ENCODE measurements at places on chromosomes 3 and 15. TPM values are rescaled to one million over a fixed set of nuclear protein-coding genes. Genes with fewer than 3 reads are reported as not detected.
A peak's percentile ranks its signal among the peaks of the same experiment; 100 is the strongest.

The SPTBN5 gene
- total RNA-seq: 1.4 TPM

The SERINC4 gene
- total RNA-seq: 0.32 TPM

The CCR8 gene
- not detected for total RNA-seq

The PTH1R gene
- not detected for total RNA-seq

DNA sequence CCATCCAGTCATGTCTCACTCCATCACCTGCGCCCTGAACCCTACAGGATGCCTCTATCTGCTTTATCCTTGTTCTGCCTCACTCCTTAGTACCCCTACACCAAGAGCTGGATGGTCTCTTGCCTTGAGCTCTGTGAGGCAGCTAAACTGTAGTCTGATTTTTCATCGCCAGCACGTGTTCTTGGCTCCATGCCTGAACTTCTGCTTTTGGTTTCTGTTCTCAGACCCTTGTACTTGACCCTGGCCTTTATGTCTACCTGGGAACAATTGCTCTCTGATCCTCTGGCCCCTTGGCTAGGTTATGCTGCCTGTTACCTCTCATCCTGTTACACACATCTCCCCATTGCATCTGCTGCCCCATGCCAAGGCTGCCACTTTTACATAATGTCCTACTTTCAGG is 318.0 kb upstream of the LMCD1 start:
- H3K27ac ChIP-seq: no peak overlapping the region
- no peak for DNase-seq
- no peaks in the 10 kb centered on the region for H3K27me3 ChIP-seq
- H3K4me3 ChIP-seq: no peak overlapping the region

GRCh38 chr3:16395212-16395611 is 118.3 kb downstream of the RFTN1 start:
- no peak overlapping the region for H3K4me3 ChIP-seq
- peaks cover 23% of the 10 kb centered on the region for H3K36me3 ChIP-seq
- H3K4me1 ChIP-seq: no peaks in the 10 kb centered on the region
- no peak for DNase-seq
- H3K27me3 ChIP-seq: no peaks in the 10 kb centered on the region

DNA sequence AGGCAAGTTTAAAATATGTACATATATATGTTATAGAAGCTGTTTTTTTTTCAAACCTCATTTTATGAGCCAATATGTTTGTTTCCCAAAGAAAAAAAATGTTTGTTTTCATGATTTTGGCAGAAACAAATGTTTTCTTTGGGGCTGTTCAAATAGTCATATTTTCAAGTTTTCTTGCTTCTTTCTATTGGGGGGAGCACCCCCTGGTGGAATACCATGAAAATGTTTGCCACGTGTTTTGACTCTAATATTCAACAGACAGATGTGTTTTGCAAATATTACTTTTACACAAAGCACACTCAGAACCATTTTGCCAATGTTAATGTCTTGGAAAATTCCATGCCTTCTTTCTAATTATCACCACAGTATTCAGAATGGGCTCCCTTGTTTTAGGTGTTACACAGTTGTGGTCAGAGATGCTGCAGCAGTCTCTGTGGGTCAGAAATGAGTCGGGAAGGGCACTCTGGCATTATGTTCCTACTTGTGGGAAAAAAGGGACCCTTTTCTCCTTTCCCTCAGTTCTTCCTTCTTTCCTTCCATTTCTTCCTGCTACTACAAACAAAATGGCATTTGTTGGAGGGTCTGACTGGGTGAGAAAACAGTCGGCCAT is 817.0 kb downstream of the TUSC7 start:
- no peak overlapping the region for H3K4me3 ChIP-seq
- H3K27ac ChIP-seq: no peak overlapping the region
- H3K4me1 ChIP-seq: no peaks in the 10 kb centered on the region
- peak; percentile 18 for DNase-seq
- no peaks in the 10 kb centered on the region for H3K27me3 ChIP-seq

DNA sequence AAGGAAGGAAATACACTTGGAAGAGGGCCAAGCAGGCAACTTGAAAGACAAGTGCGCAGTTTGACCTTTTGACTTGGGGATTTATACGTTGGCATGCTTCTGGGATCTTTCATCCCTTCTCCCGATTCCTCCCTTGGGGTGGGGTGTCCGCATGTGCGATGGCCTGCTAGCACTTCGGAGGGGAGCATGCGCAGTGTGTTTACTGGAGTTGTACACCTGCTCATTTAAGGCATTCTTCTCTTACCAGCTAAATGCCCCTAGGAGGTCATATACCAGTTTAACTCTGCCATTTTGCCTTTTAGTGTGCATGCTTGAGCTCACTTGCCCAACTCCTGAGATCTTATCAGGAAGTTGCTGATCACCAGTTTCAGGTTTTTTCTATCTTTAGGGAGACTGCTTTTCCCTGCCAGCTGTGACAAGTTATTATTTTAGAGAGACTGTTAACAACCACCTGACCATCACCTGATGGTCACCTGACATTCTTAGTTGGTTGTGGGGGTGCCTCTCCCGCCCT is 63.5 kb downstream of the BFSP2 start:
- DNase-seq: no peak
- peaks cover 46% of the 10 kb centered on the region for H3K4me1 ChIP-seq
- no peaks in the 10 kb centered on the region for H3K36me3 ChIP-seq
- no peak overlapping the region for H3K4me3 ChIP-seq
- no peaks in the 10 kb centered on the region for H3K27me3 ChIP-seq
- H3K27ac ChIP-seq: no peak overlapping the region

GRCh38 chr3:23888617-23889228 is 28.1 kb downstream of the NKIRAS1 start:
- no peaks in the 10 kb centered on the region for H3K4me1 ChIP-seq
- peak overlapping the region; percentile 14 for H3K27ac ChIP-seq
- no peaks in the 10 kb centered on the region for H3K36me3 ChIP-seq
- peak; percentile 66 for DNase-seq

- no peaks in the 10 kb centered on the region for H3K27me3 ChIP-seq
- H3K27ac ChIP-seq: no peak overlapping the region
- DNase-seq: no peak
- H3K4me1 ChIP-seq: no peaks in the 10 kb centered on the region
These were observed 405.9 kb upstream of the LMCD1 start for GRCh38 chr3:8095724-8096123.

GRCh38 chr3:139388821-139389551 is 461 bp downstream of the COPB2 start:
- no peaks in the 10 kb centered on the region for H3K27me3 ChIP-seq
- H3K4me3 ChIP-seq: peak overlapping the region; percentile 73
- H3K27ac ChIP-seq: peak overlapping the region; percentile 86
- H3K4me1 ChIP-seq: peaks cover 21% of the 10 kb centered on the region
- DNase-seq: no peak
